Stimulated activated CD4-positive, alpha-beta T cell treated with anti-CD3 and anti-CD28 coated beads, Interleukin-15, amount 100 ng/mL, for 24 hours (primary cell): ENCODE measurements at places on chromosomes 6 and 20.
A peak's percentile ranks its signal among the peaks of the same experiment; 100 is the strongest.

GRCh38 chr20:63033794-63034709 is 27.3 kb upstream of the BHLHE23 start:
- DNase-seq = no peak

DNA sequence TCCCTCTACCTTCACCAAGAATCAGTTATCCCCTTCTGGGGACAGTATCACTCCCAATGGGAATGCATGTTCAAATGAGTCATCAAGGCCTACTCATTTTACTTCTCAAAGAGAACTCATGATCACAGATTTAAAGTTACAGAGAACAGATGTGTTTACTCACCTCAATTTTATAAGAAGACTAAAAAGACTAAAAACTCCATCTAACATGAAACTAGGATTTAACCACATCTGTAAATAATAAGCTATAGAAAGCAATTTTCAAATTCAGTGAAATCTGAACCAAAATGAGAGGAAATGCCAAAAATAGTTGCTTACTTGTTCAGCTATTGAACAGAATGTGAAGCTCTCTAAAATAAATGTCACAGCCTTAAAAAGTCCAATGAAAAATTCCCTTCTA is 300.1 kb upstream of the KCNQ5 start:
- no peak for DNase-seq

DNA sequence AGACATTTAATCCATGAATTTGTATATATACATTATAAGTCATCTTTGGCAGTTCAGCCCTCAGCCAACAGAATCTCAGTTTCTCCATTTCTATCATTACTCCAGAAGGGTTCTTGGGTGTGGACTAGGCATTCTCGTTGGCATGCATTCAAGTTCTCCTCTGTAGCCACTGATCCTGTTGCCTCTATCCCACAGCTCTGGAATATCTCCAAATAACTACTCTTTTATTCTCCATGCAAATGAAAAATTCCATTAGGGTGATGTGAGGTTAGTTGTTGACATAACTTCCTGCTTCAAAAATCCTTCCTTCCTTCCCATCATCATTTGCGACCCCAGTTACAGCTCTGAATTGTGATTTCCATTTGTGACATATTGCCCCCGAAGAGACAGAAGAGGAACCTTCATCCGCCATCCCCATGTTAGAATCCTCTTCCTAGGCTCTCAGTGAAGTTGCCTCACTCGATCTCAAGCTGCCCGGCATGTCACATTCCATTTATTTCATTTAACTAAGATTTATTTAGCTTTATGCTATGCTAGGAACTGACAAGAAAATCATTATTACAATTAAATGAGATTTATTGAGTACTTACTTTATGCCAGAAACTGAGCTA is 93.7 kb upstream of the EDN1 start:
- DNase-seq = no peak

DNA sequence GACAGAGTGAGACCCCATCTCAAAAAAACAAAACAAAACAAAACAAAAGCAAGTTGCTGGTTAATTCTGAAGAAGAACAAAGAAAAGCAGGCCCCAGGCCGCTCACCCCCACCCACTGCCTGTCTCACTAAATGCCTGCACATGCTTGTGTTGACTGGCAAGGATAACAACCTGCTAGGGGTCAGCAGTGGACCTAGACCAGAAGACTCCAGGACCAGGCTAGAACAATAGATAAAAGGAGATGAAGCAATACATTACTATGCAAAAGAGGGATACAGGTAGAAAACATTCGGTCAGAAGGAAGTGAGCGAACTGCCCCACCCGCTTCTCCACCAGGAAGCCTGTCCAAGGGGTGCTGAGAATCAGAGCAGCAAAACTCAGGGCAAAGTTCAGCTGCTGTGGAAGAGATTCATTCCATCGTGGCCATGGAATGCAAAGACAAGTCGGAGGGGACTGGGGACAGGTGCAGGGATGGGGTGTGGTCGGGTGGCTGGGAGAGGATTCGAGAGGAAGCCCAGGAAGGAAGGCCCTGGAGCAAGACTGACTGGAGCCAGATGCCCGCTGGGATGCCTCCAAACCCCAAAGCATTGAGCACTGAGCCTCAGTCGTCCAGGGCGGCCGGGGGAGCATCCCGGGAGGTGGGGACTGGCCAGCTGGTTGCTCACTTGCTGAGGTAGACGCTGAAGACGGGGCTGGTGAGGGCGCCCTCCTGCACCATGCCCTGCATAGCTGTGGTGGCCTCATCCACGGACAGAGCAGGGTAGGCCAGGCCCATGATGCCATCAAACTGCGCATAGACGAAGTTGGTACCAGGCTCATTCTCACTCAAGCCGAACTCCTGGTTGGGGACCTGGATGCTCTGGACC is 5.3 kb downstream of the PGC start:
- DNase-seq = no peak

DNA sequence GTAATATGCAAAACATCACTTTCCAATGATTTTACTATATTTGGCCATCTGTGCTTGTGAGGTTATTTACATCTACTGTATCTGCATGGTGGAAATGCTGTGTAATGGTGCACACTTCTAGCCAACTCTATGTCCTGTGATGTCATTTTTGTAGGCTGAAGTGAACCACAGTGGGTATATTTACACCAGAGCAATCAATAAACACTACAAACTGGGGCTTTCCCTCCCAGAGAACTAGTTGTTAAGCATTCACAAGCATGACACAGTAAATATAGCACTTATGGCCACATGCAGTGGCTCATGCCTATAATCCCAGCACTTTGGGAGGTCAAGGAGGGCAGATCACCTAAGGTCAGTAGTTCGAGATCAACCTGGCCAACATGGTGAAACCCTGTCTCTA is 4.9 kb downstream of the SLC22A2 start:
- DNase-seq = no peak

DNA sequence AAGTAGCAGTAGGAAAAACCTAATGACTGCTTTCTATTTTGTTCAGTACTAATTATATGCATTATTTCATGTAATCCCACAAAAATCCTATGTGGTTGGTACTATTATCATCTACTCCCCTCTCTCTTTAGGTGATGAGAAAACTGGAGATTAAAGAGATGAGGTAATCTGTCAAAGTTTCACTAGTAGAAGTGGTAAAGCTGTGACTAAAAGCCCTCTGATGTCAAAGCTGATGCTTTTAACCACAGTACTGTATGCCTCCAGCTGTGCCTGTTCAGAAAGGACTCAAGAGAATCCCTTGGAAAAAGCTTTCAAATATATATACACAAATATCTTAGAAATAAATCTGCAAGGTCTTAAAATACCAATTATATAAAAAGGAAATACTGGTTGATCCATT is 38.0 kb downstream of the PHIP start:
- DNase-seq = no peak

DNA sequence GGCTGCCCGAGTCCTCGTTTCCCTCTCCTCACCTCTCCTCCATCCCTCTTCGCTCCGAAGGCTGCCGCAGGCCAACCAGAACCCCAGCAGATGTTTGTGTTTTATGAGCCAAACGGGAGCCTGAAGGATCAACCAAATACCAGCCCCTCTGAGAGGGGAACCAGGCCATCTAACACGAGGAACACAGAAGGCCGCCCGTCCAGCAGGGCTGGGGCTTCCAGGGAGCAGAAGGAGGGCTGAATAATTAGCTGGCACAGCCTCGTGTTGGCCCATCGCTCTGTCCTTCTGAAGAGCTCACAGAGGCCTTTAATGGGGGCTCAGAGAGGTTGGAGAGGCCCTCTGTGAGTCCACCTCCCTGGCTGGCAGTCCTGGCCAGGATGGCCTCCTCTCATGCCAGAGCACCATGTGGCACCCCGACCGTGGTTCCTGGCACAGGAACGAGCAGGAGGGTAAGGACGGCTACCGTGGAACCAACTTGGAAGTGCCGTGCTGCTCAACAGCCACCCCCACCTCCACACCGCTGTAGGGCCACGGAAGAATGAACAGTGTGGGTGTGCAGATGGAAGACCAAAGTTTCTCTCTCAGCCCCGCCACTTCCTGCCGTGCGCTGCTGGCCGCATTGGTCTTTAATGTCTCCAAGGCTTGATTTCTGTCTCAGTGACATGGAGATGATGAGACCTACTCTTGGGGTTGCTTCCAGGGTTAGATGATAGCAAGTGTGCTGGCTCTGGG is 155.2 kb downstream of the SCML4 start:
- peak; percentile 53 for DNase-seq

- no peak for DNase-seq
Observed at GRCh38 chr6:33414592-33415271, 3.2 kb downstream of the CUTA start.

DNA sequence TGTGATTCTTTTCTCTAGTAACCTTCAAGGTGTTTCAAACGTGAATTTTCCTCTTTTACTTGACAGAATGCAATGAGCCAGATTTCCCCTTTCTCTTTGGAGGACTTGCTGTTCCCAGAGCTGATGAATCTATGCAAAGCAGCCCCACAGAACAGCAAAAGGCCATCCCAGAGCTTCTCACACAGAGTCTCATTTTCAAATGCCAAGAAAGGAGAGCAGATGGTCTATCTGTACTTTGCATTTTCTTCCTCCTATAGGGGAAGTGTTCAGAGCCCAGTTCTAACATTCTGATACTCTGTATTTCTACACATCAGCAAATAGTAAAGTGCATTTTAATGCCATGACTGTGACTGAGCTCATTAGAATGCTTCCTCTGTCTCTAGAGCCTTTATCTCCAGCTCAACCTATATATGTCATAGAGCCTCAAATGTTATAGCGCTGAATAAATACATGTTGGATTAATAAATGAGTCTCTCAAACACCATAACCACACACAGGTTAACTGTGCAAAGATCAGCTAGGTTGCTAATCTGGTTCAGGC is 81.8 kb upstream of the EYA4 start:
- no peak for DNase-seq

DNA sequence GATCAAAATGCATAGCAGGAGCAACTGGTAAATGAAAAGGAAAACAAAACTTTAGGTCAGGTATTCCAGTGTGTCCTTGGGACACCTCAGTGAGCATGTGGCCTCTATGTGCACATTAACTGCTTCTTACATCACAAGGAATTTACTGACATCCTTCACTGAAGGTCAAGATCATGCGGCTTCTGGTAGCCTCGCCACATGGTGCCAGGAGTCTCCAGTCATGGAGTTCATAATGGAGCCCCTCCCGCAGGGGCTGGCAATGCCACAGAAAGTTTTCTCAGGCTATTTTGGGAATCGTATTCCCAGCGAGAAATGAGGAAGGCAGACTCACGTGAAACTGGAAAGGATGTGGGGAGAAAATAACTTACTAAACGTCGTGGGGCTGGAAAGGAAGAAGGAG is 19.7 kb upstream of the SLC22A3 start:
- DNase-seq = no peak

- DNase-seq = no peak
Observed at GRCh38 chr6:110116258-110116657, 63.2 kb downstream of the WASF1 start.

DNA sequence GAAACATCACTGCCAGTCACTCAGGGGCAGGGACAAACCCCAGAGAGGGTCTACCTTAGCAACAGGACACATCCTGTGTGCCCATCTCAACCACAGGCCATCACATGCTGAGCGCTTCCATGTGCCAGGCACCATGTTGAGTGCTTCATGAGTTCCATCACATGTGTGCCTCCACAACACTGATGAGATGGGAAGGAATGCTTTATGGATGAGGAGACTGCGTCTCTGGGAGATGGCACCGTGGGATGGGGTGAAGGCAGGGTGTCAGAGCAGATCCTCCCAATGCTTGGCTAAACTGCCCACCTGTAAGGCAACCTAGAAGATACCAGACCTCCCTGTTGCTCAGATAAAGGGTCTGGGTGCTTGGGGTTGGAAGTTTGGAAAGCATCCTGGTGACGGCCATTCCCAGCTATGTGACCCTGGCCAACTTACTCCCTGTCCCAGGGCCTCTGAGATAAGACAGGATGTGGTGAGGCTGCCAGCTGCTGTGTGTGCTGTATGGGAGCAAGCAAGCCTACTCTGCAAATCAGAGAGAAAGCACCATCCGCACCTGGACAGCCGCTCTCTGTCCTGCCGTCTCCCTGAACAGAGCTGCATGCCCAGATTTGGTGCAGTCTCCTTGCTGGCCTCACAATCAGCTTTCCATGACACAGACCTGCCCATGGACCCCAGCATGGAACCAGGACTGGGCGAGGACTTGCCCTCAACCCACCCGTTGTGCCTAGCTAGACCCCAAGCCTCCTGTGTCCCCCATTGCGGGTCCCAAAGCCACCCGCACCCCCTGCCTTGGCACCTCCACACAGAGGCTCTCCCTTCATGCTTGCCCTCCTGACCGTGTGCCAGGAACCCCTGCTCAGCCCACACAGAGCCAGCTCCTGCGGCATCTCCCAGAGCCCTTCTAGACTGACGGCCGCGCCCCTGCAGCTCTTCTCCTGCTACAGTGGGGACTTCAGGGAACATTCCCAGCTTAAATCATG is 143.7 kb downstream of the SYNDIG1 start:
- no peak for DNase-seq

GRCh38 chr20:47662483-47663353 is 122.6 kb downstream of the SULF2 start:
- DNase-seq = no peak

DNA sequence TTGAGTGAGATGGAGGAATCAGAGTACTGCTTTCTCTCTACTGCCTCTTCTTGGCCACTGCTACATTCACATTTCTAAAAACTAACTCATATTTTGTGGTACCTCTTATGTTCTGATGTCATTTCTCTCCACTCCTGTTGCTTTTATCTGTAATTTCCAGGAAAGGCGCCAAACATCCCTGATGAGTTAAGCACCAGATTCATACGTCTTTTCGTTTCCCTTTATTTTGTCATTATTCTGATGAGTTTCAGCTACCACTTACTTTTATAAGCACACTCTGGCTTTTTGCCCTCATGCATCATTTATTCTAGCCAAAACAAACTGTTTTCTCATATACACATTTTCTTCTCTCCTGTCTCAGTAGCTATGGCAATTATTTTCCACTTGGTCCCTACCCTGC is 680.0 kb downstream of the RNF144B start:
- no peak for DNase-seq

DNA sequence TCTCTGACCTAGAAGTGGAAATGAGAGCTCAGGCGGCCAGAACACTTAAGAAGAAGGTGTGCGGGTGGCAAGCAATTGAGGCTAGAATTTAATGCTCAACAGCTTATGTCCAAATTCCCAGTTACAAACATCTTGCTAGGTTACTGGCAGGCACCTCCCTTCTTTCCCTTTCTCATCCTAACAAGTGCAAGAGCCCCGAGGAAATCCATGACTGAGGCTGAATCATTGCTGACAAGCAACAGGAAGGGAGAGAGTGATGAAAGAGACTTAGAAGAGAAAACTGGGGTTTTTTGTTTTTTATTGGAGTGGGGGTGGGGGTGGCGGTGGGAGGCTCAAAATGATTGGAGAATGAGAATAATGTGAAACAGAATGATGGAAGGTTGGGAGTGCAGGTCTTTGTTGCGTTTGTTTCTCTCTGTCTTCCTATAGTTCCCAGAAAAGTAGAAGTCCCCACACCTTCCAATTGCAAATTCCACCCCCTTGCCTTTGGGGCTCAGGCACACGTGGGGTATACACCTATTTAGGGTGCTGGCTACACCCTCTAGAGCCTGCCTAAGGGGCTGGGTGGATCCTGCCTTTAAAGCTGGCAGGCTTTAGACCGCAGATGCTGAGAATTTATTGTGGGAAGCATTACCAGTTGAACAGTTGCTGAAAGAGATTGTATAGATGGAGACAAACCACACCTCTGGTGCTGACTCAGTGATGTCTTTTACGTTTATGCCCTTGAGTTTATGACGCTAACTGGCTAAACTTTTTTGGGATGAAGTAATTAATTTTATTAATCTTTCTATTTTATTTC is 1.4 kb downstream of the FAM83B start:
- no peak for DNase-seq
